ENCODE measurements at places on chromosomes 7 and 10. TPM values are rescaled to one million over a fixed set of nuclear protein-coding genes. Genes with fewer than 3 reads are reported as not detected.
A peak's percentile ranks its signal among the peaks of the same experiment; 100 is the strongest.

GPR158 gene
- total RNA-seq, result 0.10 TPM

TMEM229A gene
- not detected for total RNA-seq

TAS2R16 gene
- total RNA-seq, result not detected

SPDYE11 gene
- total RNA-seq, result not detected

CPN1 gene
- not detected for total RNA-seq

NRCAM gene
- 16.2 TPM for total RNA-seq

DNA sequence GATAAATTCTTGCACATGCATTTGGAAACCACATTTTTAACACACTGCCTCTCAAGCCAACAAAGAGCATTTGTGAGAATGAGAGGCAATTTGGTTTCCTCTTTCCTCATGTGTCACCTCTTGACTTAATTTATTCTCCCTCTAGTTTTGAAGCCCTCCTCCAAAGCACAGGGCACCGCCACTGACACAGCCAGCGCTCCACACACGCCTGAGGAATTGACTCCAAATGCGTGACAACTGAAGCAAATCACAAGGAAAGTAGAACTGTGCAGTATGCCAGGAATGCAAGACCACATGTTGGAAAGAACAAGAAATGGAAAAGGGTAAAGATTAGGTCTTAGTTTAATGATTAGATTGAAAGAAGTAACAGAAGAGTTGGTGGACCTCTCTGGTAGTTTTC is 173.3 kb downstream of the LSM5 start:
- peak; percentile 26 for DNase-seq

GRCh38 chr7:138170959-138171703 is 94.9 kb downstream of the AKR1D1 start:
- DNase-seq, result no peak

DNA sequence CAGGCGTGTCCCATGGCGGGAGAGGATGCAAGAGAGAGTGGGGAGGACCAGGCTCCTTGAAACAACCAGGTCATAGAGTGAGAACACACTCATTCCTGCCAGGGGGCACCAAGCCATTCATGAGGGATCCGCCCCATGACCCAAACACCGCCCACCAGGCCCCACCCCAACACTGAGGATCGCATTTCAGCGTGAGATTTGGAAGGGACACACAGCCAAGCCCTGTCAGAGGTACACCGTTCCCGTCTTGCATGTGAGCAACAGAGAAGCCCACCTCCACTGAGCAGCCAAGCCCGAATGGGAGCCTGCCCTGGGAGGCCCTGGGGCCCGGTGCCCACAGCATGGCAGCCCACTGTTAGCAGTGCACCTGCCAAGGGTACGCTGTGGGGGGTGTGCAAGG is 7.9 kb upstream of the ARPC1B start:
- no peak for DNase-seq

DNA sequence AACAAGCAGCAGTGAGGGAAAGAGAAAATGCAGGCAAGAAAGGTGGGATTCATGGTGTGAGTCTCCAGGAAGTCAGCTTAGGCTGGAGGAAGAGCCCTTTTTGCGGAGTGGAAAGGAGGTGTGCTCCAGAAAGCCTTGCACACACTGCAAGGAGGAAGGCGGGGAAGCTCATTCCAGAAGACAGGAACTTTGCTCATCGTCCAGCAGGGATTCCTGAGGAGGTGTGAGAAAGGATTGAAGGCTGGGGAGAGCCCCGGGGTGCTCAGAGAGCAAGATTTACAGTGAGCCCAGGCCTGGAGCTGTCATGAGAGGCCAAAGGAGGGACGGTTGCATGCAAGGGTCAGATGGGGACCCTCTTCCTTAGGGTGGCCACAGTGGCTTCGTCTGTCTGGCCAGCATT is 17.6 kb downstream of the SLC29A3 start:
- DNase-seq, result no peak

GRCh38 chr10:110368002-110368401 is 63.3 kb upstream of the SMNDC1 start:
- DNase-seq, result no peak

DNA sequence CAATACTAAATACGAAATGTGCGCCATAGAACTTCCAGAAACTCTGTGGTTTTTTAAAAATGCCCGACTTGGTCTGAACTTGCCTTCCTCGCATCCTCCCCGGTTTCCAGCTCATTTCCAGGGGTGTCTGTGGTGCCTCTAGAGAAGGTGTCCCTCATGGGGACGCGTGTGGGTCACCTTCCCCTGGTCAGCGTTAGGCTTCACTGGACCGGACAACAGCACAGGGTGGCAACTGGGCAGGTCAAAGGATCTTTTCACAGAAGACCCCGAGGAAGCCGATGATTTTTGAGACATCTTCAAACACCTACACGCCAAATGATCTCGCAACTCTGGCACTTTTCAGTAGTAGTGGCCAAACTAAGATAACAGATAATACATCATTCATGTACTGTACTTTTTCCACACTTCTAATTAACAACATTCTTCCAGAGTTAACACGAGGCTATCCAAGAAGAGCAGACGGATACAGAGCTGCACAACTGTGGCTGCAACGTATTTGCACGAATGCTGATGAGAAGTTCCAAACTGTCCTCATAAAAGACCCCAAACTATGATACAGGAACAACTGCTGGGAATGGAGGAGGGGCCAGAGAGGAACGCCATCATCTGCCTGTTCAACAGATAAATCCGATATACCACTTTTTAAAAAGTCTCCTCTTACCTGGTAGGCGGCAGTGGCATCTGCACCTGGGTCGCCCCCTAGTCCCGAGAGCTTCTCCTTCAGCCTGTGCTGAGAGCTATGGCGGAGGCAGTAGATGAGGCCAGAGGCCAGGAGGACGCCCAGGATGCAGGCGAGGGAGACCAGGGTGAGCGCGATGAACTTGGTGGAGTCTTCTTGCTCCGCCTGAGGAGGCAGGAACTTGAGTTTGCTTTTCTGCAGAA is 345.5 kb downstream of the DNAJB6 start:
- DNase-seq, result no peak

DNA sequence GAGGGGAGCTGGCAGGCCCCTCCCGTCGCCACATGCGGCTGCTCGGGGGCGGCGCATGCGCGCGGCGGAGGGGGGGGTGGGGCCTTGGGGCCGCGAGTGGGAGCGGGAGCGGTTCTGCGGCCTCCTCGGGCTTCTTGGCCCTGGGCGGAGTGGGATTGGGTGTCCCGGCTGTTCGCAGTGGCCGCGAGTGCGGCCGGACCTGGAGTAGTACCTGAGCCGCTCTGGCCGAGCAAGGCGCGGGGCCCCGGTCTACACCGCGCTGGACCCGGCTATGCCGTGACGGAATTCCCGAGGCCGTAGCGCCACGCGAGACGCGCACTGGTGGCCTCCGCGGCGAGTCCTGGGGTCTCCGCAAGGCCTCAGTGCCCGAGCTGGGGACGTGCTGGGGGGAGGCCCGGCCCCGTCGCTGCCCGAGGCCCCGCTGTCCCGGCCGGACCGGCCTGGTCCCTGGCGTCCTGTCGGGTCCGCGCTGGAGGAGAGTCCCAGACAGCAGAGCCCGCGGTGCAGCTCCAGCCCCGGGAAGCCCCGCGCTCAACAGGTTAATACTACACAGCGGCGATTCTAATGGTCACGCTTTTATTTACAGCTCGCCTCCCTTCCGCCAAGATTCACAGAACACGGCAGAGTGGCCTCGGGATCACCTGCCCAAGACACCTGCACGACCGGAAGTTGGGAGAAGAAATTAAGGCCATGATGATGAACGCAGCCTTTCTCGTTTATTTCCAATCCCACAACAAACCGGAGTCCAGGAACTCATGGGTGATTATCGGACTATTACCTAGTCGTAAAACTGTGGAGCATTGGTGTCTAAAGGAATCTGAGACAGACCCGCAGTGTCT is 671 bp upstream of the PAXIP1 start:
- peak; percentile 95 for DNase-seq

DNA sequence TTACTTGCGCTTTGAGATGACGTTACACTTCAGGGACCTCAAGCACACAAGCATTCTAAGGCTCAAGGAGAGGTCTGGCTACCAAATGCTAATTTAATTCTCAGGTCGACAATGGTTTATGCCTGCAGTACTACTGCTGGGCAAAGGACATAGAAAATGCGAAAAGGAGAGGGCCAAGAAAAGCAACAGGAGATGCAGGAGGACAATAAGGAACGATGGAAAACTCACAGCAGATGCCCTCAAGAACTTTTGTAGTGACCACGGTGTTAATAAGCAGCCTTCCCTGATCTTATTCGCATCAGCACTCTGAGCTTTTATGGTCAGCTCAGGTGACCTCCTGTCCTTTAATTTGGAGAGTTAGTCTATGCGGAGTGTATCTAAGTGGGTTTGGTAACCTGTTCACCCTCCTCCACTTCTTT is 146.3 kb downstream of the GPR85 start:
- no peak for DNase-seq

- DNase-seq, result peak; percentile 18
Measured at GRCh38 chr7:141221007-141221612, 147.2 kb downstream of the TMEM178B start.

GRCh38 chr10:501596-501995 is 187.9 kb downstream of the DIP2C start:
- DNase-seq, result no peak

- DNase-seq, result no peak
Measured at GRCh38 chr10:107971411-107971810, 806.9 kb upstream of the SORCS1 start.

DNA sequence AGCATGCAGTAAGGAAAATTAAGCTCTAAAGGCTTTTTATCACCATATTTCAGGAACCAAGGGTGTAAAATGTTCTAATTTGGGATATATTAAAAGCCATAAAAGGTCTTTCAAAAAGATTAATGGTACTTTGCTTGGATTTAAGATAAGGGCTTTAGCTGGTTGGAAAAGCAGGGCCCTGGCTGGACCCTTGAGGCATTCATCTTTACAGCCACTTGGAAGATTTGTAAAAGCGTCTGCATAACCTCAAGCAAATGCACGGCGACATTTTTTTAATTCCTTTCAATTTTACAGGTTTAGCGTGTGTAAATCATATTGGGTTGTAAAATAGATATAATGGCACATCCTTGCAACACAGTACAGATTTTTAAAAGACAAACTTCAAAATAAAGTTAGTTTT is 27.2 kb downstream of the FAM204A start:
- DNase-seq, result no peak

DNA sequence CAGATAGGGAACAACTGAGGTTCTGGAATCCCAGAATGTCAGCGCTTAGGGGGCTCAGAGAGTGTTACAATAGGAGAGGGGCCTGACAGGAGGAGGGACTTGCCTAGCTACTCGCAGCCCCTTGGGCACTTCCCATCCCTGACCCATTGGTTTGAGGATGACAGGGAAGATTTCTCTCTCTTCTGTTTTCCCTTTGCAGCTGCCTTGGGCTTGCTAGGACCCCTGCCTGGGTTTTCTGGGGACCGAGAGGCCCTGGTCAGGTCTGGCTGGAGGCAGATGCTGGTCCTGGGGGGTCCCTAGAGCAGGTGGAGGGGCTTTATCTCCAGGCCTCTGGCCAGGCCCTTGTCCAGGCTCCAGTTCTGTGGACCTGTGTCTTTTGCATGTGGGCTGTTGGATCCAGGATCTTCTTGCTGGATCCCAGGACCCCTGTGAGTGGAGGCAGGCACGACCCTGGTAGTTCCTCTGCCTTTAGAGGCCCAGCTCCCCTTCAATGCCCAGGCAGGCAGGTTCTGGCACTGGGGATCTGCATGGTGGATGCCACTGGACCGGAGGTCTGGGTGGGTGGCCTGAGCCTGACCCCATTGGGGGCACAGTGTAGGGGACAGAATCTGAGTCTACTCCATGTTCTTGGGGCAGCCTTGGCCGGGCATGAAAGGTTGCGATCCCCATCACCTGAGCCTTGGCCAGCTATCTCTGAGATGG is 26.9 kb downstream of the RAMP3 start:
- no peak for DNase-seq

GRCh38 chr10:2686691-2687090 is 380.7 kb upstream of the PFKP start:
- DNase-seq, result peak; percentile 79

Measured in tongue (tissue), 3 donors.